Lung microvascular endothelial cell (primary cell): ENCODE measurements at places on chromosomes 2 and 18. TPM values are rescaled to one million over a fixed set of nuclear protein-coding genes. Genes with fewer than 3 reads are reported as not detected.
A peak's percentile ranks its signal among the peaks of the same experiment; 100 is the strongest.

- no peak for DNase-seq
Observed at GRCh38 chr2:171741189-171741588, 53.9 kb downstream of the DYNC1I2 start.

DNA sequence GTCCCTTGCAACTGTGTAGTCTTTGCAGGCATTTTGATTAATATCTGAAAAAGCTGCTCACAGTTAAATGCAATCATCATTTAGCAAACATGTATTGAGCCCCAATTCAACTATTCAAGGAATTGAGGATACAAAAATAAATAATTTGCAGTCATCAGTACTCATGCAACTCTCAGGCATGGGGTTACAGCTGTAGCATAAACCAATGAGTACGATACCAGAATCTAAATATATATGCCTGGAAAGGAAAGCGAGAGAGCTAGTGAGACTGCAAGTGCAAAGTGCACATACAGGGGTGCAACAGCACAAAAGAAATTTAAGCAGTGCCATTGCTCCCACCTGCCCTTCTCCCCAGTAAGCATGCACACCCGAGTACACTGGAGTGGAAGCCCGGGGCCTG is 216.4 kb downstream of the AFF3 start:
- no peak for DNase-seq

DNA sequence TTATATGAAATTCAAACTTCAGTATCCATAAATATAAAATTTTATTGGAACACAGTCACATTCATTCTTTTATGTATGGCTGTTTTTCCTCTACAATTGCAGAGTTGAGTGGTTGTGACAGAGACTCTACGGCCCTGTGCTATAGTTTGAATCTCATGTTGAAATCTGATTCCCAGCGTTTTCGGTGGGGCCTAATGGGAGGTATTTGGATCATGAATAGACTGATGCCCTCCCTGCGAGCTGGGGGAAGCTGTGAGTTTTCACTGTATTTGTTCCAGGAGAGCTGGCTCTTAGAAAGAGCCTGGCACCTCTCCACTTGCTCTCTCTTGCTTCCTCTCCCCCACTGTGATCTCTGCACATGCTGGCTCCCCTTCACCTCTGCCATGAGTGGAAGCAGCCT is 1.7 kb downstream of the PFN4 start:
- no peak for DNase-seq

DNA sequence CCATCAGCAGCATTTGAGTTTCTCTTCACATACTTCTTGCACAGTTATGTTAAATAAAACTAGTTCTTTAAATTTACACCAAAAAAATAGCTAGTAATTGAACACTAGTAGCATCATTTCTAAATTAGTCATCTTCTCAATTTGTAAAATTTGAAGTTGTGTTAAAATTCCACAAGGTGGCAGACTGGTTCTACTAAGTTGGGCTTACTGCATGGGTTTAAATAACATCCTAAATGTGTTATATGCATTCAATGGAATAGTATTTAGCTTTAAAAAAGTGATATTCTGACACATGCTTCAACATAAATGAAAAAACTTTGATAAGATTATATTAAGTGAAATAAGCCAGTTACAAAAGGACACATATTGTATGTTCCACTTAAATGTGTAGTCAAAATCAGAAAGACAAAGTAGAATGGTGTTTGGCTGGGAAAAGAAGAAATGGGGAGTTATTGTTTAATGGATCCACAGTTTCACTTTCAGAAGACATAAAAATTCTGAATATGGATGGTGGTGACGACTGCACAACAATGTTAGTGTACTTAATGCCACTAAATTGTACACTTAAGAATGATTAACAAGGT is 28.7 kb upstream of the RPRD1A start:
- peak; percentile 81 for DNase-seq

GRCh38 chr2:45857867-45858520 is 206.5 kb downstream of the PRKCE start:
- DNase-seq: peak; percentile 31

- DNase-seq: no peak
Observed at GRCh38 chr2:152569186-152569585, 148.1 kb downstream of the PRPF40A start.

GRCh38 chr18:427005-427404 is 73.5 kb downstream of the COLEC12 start:
- peak; percentile 17 for DNase-seq

DNA sequence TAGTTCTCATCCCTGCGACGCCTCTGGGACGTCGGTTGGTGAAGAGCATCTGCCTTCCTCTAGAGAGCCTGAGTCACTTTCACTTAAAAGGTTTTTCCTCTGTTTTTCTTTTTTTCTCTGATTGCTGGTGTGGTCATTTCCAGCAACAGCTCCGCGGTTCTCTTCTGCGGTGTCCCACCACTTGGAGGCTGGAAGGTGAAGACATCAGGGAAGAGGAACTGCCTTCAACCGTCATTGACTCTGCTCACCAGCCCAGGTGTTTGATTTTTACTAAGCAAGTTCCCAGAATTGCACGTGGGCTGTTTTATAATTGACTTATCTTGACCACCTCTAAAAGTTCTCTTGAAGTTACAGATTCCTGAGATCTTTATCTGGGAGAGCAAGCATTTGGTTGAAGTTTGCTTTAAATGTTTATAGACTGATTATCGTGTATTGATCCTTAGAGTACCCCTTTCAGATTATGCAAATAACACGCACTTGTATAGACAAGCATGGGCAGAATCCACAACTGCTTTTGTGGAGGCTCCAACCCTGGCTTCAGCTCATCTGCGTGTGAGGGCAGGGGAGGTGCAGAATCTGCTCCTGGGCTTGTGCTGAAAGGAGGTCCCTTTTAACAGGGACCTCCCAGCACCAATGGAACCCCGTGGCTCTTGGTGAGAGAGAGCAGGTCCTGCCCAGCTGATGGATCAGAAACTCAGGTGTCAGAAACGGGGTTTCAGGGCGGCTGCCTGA is 3.5 kb downstream of the CTDP1 start:
- DNase-seq: no peak

DNA sequence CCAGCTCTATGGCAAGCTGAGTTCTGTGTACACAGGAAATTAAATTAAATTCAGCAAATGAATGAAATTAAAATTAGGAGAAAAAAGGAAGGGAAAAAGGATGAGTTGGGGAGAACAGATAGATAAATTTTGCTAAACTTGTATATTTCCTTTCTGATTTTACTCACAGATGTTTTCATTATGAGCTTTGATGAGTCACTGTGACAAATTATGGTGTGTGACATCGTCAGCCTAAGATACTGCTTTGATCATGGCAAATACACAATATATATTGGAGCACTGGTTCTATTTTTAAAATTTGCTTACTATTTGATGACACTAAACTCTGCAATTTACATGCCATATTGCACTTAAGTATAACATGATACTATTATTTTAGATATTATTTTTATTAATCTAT is 464.6 kb upstream of the SPHKAP start:
- no peak for DNase-seq

GRCh38 chr2:223283771-223284170 is 231.8 kb downstream of the KCNE4 start:
- no peak for DNase-seq

- no peak for DNase-seq
Observed at GRCh38 chr2:19230626-19231025, 127.8 kb downstream of the OSR1 start.

- DNase-seq: no peak
Observed at GRCh38 chr18:31247574-31248199, 70.3 kb upstream of the DSG1 start.

GRCh38 chr2:61853086-61853846 is 594 bp downstream of the FAM161A start:
- DNase-seq: peak; percentile 61

GRCh38 chr2:161166538-161167409 is 6.5 kb downstream of the TANK start:
- no peak for DNase-seq

DNA sequence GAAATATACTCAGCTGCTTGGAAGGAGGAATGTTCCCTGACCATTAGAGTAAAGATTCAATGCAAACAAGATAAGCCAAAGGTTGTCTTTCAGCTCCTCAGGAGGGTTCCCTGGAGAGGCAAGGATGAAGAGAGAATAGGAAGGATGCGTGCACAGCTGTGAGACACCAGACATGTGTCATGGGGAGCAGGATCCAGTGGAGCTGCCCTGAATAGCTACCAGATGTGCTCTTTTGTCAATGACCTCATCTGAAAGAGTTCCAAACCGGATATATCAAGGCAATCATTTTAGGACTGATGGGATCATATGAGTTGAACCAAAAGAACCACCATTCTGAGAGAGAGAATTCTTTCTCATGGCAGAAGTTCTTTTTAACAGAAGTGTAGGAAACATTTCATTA is 490.6 kb downstream of the IRS1 start:
- DNase-seq: no peak

- no peak for DNase-seq
Observed at GRCh38 chr2:60095903-60096302, 457.6 kb downstream of the BCL11A start.

- DNase-seq: peak; percentile 51
Observed at GRCh38 chr18:11154368-11154989, 5.1 kb upstream of the PIEZO2 start.

- no peak for DNase-seq
Observed at GRCh38 chr2:158714420-158714819, 80.7 kb upstream of the DAPL1 start.

DNA sequence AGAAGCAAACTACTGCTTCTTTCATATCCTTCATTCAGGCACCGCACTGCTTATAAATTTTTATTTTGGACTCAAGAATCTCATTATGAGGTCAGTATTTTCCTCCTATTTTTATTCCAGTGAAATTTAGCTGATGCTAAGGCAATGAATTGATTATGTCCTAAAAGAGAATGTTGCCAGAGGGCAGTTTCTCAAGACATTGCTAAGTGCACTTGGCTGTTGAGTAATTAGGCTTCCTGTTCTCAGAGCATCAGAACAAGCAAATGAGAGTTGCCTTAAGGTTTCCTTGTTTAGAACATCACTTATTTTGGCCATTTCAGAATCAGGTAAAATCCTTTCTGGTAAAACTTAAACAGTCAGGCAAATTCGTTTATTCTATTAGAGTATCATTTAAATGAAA is 548.6 kb upstream of the ZEB2 start:
- no peak for DNase-seq

- DNase-seq: no peak
Observed at GRCh38 chr18:61948846-61949438, 56.1 kb upstream of the RNF152 start.

- DNase-seq: peak; percentile 38
Observed at GRCh38 chr18:22171258-22172119, 2.1 kb downstream of the GATA6 start.

GRCh38 chr2:60408207-60408606 is 145.2 kb downstream of the BCL11A start:
- DNase-seq: no peak

DNA sequence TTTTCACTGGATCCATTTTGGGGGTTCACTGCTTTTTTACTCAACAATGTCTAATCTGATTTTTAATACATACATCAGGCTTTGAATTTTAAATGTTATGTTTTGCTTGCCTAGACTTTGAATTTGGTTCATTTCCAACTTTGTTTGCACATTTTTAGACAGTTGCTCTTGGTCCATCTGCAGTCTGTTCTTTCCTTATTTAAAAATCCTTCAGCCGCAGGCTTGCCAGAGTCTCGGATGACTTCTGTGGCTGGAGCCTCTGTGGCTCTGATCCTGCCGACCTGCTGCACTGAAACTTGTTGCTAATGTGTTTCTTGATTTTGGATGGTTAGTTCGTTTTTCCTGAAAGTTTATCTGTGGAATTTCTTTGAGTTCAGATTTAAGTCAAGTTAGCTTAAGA is 172.0 kb upstream of the ALKAL2 start:
- no peak for DNase-seq

- DNase-seq: no peak
Observed at GRCh38 chr2:161373942-161374341, 42.2 kb upstream of the TBR1 start.

DNA sequence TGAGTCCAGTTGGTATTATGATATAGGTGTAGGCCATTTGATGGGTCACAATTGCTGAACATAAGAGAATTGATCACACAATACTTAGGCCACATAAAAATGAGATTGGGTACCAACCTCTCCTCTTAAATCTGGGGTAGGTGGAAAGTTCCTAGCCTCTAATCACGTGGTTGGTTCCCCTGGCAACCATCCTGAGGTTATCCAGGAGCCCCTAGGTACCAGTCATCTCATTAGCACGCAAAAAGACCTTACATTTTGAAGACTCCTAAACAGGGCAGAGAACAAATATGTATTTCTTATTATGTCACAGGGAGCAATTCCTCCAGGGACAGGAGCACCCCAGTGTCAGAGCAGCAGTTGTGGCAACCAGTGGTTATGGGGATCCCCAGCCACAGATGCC is 12.7 kb upstream of the SELENOI start:
- DNase-seq: no peak

- DNase-seq: no peak
Observed at GRCh38 chr18:26806224-26806623, 59.3 kb downstream of the AQP4 start.

DNA sequence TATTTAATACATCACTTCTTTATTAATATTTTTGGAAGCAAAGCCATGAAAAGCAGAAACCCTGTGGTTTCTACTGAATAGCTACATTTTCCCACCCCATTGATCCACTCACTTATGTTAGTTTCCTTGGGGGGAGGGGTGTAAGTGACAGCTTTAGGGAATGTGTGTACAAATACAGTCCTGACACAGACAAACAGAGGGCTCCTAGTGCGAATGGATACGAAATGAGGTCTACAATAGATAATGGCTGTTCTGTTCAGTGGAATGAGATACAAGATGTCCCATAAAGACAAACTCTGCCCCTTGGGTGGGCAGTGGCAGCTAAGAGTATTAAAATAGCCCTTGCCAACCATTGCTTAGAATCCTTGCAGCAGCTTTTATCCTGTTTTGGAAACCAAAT is 312.9 kb downstream of the NCKAP5 start:
- DNase-seq: no peak

The GAD1 gene
- total RNA-seq: 0.22 and 0.40 TPM in 2 replicates

The AOX1 gene
- total RNA-seq: 0.20 and 6.1 TPM in 2 replicates

The KIAA2012 gene
- not detected in 2 replicates for total RNA-seq

The TMEM87B gene
- total RNA-seq: 24.2 and 32.3 TPM in 2 replicates

The RAMP1 gene
- 0.44 TPM in 1 of 2 replicates, not detected in the other for total RNA-seq

The TMEM200C gene
- total RNA-seq: not detected in 2 replicates

The EML6 gene
- total RNA-seq: 0.20 and 0.22 TPM in 2 replicates

The DAW1 gene
- 0.20 and 0.22 TPM in 2 replicates for total RNA-seq

The NCKAP1 gene
- total RNA-seq: 54.5 and 72.8 TPM in 2 replicates

The ALPI gene
- total RNA-seq: not detected in 2 replicates

The ALLC gene
- not detected in 2 replicates for total RNA-seq

The TXNDC2 gene
- total RNA-seq: under 0.01 TPM in 1 of 2 replicates, not detected in the other

The ADD2 gene
- total RNA-seq: 2.0 and 7.2 TPM in 2 replicates

The CAD gene
- total RNA-seq: 24.0 and 29.6 TPM in 2 replicates

The C2orf72 gene
- total RNA-seq: 2.0 and 3.4 TPM in 2 replicates

The CLEC4F gene
- under 0.01 TPM in 2 replicates for total RNA-seq

The ATP6V1B1 gene
- total RNA-seq: not detected in 2 replicates

The CD8B2 gene
- not detected in 2 replicates for total RNA-seq

The MRPL19 gene
- total RNA-seq: 22.6 and 22.7 TPM in 2 replicates
